ENCODE measurements at places on chromosomes 13 and 19.

- DNase-seq = no peak
Measured at GRCh38 chr13:40379794-40380578, 286.5 kb downstream of the FOXO1 start.

DNA sequence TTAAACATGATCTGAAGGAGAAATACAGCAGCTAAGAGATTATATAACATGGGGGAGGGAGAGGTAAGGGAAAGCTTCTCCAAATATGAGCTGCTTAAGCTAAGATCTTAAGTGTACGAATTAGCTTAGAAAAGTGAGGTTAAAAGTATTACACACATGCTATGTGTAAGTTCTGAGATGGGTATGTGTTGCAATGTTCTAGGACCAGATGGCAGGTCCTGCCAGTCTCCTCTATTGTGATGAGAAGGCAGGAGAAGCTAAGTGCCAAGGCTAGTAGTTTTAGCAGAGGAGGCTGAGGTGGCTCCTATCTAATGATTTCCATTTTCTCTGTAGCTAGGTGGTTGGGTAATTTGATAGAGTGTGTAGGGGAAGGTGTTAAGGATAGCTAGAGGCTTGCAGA, 57.6 kb downstream of the MICU2 start:
- no peak for DNase-seq

DNA sequence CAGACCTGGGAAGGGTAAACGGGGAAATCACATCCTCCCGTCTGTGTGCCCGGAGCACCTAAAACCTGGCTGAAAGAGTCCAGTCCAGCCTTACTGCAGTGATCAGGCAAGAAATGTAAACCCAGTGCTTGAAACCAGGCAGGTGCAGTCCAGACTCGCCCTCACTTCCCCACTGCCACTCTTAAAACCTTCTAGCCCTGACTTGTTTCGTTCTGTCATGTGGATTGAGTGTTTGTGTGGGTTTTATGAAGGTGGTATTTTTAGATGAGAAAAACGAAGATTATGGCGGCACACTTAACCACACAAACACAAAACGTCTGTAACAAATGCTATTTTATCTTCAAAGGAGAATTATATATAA, 839 bp upstream of the CKAP2 start:
- DNase-seq = peak; percentile 40

DNA sequence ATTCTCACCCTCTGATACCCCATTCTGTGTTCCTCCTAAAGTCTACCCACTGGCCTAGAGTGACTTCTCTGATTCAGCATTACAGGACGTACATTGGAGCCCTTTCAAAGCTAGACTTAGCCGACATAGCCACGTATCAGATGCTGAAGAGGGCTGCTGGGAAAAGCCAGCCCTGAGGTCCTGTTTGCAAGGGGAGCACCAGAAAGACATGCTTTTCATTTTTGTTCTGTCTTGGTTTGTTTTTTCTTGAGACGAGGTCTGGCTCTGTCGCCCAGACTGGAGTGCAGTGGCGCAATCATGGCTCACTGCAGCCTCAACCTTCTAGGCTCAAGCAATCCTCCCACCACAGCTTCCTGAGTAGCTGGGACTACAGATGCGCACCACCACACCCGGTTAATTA, 6.3 kb upstream of the ZSWIM4 start:
- DNase-seq = peak; percentile 55

DNA sequence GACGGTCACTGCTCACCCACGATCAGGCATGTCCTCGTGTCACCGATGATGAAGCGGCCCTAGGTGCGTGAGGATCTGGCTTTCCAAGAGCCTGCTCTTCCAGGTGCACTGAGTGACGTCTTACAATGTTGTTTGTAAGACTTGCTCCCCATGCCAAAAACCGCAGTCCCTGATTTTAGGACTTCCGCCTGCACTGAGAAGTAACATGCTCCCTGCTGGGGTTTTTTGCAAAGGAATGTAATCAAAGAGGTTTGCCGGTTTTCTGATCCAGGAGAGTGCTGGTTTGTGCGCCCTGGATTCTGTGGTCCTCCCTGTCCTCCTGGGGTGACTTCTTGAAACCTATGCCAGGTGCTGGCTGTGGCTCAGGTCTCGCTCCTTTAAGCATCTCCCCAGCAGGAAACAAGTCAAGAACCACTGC, 38.8 kb downstream of the MYO9B start:
- DNase-seq = no peak

Measured in CD4-positive, alpha-beta T cell treated with Interleukin-1 beta for 1 hour (primary cell).